ENCODE measurements at places on chromosomes 5 and 9. TPM values are rescaled to one million over a fixed set of nuclear protein-coding genes. Genes with fewer than 3 reads are reported as not detected.

- DNase-seq = no peak
These were observed 16.5 kb downstream of the CAPSL start for GRCh38 chr5:35921930-35922329.

- no peak for DNase-seq
These were observed 3.6 kb downstream of the GDNF start for GRCh38 chr5:37836235-37836591.

Gene ANKRD20A1
- 8.5 TPM for total RNA-seq

Gene NELFB
- 31.0 TPM for total RNA-seq

Gene TXNDC8
- total RNA-seq = not detected
